ENCODE measurements at places on chromosomes 4 and X.

- no peak for DNase-seq
Observed at GRCh38 chr4:186326391-186326790, 60.4 kb downstream of the F11 start.

DNA sequence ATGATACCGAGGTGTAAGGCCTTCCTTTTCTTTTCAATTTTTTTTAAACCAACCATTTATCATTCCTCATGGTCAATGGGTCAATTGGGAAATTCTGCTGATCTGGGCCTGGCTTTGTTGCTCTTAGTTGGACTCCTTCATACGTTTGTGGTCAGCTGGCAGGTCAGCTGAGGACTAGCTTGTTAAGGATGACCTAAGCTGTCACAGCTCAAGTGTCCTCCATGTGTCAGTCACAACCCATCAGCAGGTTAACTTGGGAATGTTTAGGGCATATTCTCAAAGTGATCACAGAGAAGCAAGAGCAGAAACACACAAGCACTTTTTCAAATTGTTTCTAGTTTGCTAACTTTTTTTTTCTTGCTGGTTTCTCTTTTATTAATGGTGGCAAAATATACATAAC, 117.4 kb upstream of the MAB21L2 start:
- no peak for DNase-seq

GRCh38 chrX:133847340-133847994, 137.9 kb downstream of the GPC3 start:
- DNase-seq = no peak

- DNase-seq = no peak
Observed at GRCh38 chr4:135418353-135418752, 1216.8 kb upstream of the PABPC4L start.

DNA sequence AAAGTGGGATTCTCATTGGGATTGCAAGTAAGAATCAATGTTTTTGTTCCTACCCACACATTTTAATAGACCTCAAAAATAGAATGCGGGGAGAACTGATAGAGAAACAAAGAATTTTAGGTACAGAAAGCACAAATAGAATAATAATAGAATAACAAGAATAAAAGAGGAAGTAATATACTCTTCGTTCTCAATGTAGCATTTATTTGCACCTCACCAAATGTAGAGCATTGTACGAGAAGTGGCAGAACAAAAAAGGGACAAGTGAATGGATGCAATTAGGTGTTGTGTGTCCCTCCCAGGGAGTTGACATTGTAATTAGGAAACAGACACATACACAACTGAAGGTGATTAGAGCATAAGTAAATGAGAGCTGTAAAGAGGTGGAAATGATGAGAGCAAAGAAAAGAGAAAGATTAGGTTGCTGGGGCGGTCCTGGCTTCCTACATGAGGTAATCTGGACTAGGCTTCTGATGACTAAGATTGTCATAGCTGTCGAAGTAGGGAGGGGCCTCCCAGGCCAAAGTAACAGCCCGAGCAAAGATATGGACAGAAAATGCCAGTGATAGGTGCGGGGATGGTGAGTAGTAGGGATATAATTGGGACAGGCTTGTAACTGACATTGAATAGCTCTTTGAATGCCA, 10.4 kb downstream of the RAB9A start:
- no peak for DNase-seq

GRCh38 chr4:114038762-114039387, 59.4 kb upstream of the ARSJ start:
- DNase-seq = no peak

DNA sequence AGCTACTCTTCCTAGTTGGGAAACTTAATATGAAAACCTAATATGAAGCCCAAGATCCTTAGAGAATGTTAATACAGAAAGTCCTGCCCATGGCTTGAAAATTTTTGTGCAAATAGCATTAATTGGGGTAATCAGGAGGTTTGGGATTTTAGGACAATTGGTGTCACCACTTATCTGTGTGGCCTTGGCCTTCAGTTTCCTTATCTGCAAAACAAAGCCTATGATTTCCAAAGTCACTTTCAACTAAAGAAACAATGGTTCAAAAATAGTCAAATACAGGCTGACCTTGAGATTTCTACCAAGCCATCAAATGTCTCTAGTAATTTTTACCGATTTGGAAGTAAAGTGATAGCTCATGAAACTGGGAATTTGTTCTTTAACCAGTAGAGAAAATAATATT, 40.2 kb upstream of the FAM9C start:
- DNase-seq = no peak

All from NCI-H1694 (cell line).